ENCODE measurements at places on chromosomes 3 and 15. TPM values are rescaled to one million over a fixed set of nuclear protein-coding genes. Genes with fewer than 3 reads are reported as not detected.

- no peak for DNase-seq
Measured at GRCh38 chr3:16085410-16085809, 89.1 kb upstream of the GALNT15 start.

Gene DPPA2
- total RNA-seq, result not detected

- peak; percentile 22 for DNase-seq
Measured at GRCh38 chr3:37700466-37701248, 161.0 kb upstream of the CTDSPL start.

DNA sequence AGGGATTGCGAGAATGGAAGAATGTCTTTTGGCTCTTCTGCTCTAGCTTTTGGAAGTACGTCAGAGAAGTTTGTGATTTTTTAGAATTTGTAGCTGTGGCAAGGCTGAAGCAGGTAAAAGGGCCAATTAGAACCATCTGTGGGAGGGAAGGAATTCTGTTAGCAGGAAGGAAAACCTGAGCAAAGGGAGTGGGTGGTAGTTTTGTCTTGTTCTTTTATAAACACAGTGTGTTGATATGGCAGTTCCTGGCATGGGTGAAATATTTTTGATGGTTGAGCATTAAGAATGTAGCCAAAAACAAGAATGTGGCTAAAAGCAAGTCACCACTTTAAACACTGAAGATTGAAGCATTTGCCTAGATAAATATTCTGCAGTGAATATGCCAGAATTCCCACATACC is 23.8 kb downstream of the DAG1 start:
- DNase-seq, result no peak

Gene GOLGA6L7
- total RNA-seq, result not detected

GRCh38 chr3:40120806-40121205 is 188.7 kb upstream of the EIF1B start:
- DNase-seq, result no peak

- DNase-seq, result no peak
Measured at GRCh38 chr3:192817506-192817905, 90.2 kb upstream of the FGF12 start.

DNA sequence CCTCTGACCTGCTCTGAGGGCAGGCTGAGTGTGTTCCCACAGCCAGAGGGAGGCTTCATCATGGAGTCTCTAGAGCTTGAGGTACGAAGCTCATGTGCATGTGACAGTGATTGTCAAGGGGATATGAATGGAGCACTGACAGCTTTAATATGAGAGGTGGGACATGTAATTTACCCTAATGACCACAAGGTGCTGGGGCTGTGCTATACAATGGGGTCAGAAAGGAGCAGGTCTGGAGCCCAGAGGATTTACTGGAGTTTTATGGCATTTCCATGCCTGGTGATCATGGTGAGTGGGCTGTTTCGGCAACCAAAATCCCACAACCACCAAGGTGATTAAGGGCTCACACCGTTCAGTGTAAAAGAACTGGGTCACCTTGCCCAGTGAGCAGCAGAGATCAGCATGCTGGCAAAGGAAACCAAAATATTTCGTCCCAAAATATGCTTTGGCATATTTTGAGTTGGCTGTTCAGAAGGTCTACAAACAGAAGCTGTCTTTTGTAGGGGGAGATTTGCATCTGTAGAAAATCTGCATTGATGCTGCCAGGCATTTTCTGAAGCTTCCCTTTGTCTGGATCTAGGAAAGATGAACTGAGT is 40.1 kb upstream of the RASGRF1 start:
- DNase-seq, result no peak

DNA sequence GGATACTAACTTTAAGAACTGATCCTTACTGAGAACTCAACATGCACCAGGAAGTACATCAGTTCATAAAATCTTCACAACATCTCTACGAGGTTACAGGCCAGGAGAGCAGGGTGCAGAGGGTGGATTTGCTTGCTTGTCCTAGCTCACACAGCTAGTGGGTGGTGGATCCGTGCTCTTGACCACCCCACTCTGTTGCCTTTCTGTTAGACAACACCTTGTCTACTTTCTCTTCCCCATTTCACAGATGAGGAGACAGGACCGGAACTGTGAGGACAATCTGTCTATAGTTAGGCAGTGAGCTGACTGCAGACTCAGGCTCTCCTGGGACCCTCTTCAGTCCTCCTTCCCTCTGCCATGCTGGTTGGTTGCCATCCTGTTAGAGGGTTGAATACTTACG is 221.7 kb upstream of the TLE3 start:
- no peak for DNase-seq

DNA sequence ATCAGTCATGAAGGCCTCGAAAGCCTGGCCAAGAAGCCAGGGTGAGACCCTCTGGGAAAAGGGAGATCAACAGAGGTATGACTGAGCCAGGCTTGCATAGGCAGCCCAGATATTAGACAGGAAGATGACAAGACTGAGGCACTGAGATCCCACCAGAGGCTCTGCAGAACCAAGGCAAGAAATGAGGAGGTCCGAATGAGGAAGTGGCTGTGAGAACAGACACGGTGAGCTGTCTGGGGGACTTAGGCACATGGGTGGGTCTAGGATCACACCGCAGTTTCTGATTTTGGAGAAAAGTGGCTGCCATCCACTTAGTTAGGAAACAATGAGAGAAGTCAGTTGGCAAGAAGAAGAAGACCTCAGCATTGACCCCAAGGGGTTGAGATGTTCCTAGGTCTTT is 31.5 kb upstream of the PRSS50 start:
- DNase-seq, result no peak

- DNase-seq, result no peak
Measured at GRCh38 chr3:152556731-152557254, 278.1 kb upstream of the P2RY1 start.

DNA sequence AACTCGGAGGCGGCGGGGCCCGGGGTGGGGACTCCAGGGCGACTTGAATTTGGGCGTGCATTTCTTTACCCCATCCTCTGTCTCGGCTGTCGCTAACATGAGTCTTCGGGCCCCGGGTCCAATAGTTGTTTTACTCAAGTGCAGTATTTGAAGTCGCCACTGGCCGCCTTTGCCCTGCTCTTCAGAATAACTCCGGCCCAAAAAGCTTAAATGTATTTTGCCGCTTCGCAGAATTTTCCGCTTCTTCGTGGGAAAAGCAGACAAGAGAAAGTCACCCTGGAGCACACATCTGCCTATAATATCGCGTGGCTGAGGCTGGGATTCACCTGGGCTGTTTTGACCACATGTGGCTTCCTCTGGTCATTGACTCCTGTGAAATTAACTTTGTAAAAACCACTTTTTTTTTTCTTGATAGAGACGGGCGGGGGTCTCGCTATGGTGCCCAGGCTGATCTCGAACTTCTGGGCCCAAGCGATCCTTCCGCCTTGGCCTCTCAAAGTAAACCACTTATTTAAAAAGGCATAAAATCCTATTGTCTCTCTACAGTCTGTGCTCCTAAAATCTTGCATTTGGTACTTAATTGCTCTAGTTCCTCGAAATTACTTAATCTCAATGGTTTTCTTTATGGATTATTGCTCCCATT is 676 bp downstream of the CNOT10 start:
- DNase-seq, result no peak

DNA sequence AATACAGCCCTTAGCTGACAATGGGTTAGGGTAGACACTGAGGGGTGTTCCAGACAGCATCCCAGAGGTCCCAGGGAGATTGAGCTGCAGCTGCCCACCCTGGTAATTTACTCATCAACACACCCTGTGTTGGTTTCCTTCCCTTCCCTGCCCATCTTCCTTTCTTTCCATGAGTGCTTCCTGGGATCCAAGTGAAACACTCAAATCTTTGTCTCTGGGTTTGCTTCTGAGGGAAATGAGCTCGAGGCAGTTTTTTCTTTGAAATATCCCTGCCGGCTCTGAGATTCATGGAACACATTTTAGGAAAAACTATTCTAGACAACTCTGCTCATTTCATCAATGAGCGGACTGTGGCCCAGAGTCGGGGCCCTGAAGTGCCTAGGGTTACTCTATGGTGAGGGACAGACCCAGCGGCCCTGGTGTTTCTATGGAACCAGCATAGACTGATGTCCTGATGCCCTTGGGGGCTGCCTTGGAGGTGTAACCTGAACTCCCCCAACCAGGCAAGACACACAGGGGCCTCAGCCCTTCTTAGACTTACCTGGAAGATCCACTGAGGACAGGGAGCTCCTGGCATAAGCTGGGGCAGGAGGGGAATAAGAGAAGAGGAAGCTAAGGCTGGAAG is 14.9 kb upstream of the CSRNP1 start:
- no peak for DNase-seq

GRCh38 chr3:47601281-47601680 is 22.6 kb upstream of the CSPG5 start:
- DNase-seq, result no peak

Gene LRRC31
- 2.9 TPM for total RNA-seq

GRCh38 chr3:15055019-15055557 is 10.0 kb downstream of the MRPS25 start:
- no peak for DNase-seq

- DNase-seq, result no peak
Measured at GRCh38 chr3:195352895-195353488, 82.0 kb upstream of the XXYLT1 start.

- DNase-seq, result no peak
Measured at GRCh38 chr3:63309768-63310167, 31.7 kb downstream of the SYNPR start.

GRCh38 chr3:114213627-114214541 is 23.5 kb downstream of the ZNF80 start:
- DNase-seq, result peak; percentile 25

Gene ACSBG1
- total RNA-seq, result 0.83 TPM

GRCh38 chr15:50116477-50116876 is 2.6 kb downstream of the ATP8B4 start:
- DNase-seq, result no peak

DNA sequence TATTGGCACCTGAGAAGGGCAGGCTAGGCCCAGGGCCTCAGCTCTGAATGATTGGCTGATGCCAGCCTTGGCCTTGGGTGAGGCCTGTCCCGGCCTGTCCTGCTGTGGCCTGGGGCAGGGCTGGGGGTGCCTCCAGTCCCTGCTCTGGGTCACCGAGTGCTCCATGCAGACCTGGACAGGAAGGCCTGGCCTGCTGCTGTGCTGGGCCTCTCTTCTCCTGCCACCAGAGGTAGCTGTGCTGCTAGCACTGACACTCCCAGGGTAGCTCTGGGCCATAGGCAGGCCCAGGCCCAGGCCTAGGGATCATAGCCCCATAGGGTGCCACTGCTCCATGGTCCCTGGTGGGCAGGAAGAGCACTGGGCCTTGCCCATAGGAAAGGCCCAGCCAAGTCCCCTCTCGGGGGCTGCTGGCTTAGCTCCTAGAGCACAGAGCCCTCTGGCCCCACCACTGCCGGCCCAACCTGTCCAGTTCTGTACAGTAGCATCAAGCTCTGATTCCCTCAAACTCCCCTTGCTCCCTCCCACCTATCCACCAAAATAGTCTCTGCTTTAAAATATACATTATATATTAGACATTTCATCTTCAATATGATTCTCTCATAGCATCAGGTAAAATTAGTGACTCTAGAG is 18.2 kb downstream of the ABTB1 start:
- DNase-seq, result no peak

DNA sequence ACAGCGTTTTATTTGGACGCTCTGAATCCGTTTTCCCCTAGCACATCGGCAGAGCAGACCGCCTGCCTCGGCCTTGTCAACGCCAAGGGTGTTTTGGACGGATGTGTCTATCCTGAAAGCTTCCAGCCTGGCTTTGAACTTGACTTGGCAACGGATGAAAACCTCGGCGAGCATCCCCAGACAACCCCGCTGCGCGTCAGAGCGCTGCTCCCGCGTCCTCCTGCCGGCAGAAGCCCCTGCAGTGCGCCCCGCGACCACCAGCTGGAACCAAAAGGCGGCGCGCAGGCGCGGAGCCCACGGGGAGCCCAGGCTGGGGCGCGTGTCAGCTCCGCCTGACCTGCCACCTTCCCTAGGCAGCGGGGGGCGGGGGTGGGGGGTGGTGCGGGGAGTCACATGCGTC is 26.2 kb upstream of the ARL8B start:
- DNase-seq, result peak; percentile 16

GRCh38 chr15:38671675-38672254 is 107.2 kb upstream of the RASGRP1 start:
- DNase-seq, result no peak

GRCh38 chr3:59386165-59386564 is 336.3 kb upstream of the CFAP20DC start:
- no peak for DNase-seq

- DNase-seq, result peak; percentile 32
Measured at GRCh38 chr15:92071045-92071634, 217.6 kb downstream of the SLCO3A1 start.

Gene RAF1
- total RNA-seq, result 79.5 TPM

Gene SLC2A2
- total RNA-seq, result 22.4 TPM

Gene EIF4A2
- total RNA-seq, result 535 TPM

GRCh38 chr15:87736401-87736800 is 520.1 kb downstream of the NTRK3 start:
- no peak for DNase-seq

- DNase-seq, result no peak
Measured at GRCh38 chr3:59249004-59249403, 199.2 kb upstream of the CFAP20DC start.

DNA sequence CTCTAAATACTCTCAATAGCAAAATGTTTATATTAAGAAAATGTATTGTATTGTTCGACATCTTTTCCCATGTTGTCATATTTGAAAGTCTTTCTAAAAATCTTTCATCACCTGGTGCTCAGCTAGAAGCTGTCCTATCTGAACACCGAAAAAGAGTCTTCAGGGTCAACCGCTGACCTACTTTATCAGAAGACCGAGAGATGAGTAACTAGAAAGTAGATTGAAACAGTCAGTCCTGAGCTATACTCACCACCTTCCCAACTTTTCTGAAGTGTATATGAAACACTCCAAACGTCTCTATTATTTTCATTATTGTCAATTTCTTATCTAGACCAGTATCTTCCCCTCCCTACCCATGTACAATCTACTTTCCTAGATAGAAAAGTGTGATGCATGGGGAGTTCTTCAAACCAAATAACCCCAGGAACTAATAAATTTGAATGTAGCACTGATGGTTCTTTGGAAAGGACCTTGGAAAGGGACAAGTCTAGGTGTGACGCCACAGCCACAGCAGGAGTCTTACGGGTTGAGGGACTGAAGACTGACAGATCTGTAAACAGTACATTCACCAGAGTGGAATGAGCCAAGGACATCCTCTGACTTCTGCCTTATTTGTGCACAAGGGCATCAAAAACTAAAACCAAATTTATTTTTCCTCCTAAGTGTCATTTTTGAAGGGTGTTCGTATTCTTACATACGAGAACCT is 58.6 kb downstream of the TMOD3 start:
- DNase-seq, result no peak

GRCh38 chr3:122936335-122936734 is 91.2 kb downstream of the SEMA5B start:
- DNase-seq, result no peak

All from mucosa of gallbladder (tissue), 1 donor.